ENCODE measurements at places on chromosomes 7 and 10.
A peak's percentile ranks its signal among the peaks of the same experiment; 100 is the strongest.

- peak; percentile 81 for DNase-seq
Measured at GRCh38 chr7:36291387-36292316, 98.0 kb upstream of the ANLN start.

GRCh38 chr7:138752518-138753149, 45.2 kb upstream of the TMEM213 start:
- DNase-seq: peak; percentile 49

GRCh38 chr10:68981074-68981473, 7.5 kb upstream of the KIFBP start:
- no peak for DNase-seq

DNA sequence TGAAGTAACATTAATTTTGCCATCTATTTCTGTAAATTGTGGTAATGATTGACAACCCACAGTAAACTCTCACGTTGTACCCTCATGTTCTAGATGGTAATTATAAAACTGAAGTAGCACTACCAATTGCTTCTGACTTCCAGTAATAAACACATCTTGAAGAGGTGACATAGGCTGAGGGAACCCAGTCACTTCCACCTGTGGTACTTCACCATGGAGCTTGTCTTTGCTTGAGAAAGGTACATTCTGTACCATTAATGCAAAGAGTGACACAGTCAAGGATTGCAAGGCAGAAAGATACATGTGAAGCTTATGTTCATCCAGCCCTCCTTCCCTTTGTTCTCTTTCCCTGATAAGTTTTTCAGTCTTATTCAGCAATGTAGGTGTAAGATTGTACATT, 11.2 kb downstream of the CAPZA2 start:
- no peak for DNase-seq

- DNase-seq: no peak
Measured at GRCh38 chr7:24392774-24393173, 108.8 kb downstream of the NPY start.

GRCh38 chr10:78222096-78222790, 188.6 kb downstream of the RPS24 start:
- no peak for DNase-seq

DNA sequence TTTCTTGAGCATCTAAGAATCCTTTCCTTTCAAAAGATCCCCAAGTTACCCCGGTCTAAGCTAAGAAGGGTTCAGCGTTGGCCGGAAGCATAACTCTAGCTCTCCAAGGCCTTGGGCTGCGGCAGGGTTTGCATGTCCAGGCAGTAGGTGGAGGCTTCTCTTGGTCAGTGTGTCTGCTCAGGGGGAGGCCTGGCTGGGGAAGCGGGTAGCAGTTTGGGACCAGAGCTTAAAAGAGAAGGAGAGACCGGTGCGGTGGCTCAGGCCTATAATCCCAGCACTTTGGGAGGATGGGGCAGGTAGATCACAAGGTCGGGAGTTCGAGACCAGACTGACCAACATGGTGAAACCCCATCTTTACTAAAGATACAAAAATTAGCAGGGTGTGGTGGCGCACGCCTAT, 226.3 kb downstream of the MGMT start:
- no peak for DNase-seq

DNA sequence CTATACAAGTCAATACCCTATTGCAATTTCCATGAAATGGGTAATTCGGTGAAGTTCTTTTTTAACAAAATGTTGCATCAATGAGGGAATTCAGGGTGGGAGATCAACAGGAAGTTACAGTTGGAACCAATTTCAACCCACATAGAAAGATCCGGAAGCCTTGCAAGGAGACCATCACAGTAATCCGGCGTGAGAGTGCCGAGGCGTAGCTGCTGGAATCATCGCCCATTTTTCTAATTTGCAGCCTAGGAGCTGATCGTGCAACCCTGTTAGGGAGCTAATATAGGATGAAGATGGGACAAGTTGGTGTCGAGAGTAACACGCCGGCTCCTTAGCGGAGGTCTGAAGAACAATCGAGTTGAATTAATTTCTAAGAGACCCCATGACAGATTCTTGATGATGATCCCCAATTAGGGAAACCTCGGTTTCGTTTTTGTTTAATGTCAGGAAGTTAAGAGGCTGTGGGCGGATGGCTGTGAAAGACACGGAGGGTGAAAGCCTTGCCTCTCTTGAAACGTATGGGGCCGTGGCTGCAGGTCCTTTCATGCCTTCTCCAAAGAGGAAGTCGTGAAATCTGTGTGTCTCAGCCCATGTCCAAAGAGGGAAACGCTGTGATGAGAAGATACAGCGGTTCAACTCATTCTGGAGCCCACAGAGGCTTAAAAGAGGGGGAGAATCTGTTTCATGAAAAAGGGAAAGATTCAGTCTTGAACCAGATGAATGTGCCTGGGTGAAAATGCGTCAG, 51.2 kb upstream of the CARD11 start:
- peak; percentile 76 for DNase-seq

- no peak for DNase-seq
Measured at GRCh38 chr10:28403090-28403489, 100.2 kb upstream of the MPP7 start.

- DNase-seq: no peak
Measured at GRCh38 chr7:74226633-74227032, 16.8 kb downstream of the LAT2 start.

- no peak for DNase-seq
Measured at GRCh38 chr7:102080019-102080433, 206.6 kb upstream of the SH2B2 start.

DNA sequence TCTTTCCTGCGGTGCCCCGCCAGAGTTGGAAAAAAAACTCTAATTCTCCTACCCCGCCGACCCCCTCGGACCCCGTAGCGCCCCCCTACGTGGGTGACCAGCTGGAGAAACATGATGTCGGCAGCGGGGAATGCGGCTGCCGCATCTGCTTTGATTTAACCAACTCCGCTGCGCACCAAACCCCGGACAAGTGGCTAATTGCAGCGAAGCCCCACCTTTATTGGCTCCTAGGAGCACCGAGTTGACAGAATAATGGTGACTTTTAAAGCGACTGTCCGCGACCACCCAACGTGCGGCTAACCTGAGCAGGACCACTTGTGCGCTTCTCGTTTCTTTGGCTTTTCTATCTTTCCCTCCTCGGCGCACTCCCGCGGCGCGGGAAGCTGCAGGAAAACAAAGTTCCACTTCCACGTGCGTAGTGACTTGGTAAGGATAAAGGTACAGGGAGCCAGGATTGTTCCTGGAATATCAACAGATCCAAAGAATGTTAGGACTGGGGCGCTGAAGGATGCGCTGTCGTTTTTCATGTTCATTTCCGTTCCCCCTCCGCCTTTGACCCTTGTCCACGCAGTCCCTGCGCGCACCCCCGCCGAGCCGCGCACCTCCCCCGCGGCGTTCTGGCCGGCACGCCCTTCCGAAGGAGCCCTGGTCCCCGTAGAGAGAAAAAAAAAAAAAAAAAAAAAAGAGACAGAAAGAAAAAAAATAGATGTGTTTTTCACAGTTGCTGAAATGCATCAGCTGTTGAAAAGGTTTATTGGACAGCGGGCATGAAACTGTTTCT, 1.4 kb downstream of the WNT16 start:
- DNase-seq: peak; percentile 53

DNA sequence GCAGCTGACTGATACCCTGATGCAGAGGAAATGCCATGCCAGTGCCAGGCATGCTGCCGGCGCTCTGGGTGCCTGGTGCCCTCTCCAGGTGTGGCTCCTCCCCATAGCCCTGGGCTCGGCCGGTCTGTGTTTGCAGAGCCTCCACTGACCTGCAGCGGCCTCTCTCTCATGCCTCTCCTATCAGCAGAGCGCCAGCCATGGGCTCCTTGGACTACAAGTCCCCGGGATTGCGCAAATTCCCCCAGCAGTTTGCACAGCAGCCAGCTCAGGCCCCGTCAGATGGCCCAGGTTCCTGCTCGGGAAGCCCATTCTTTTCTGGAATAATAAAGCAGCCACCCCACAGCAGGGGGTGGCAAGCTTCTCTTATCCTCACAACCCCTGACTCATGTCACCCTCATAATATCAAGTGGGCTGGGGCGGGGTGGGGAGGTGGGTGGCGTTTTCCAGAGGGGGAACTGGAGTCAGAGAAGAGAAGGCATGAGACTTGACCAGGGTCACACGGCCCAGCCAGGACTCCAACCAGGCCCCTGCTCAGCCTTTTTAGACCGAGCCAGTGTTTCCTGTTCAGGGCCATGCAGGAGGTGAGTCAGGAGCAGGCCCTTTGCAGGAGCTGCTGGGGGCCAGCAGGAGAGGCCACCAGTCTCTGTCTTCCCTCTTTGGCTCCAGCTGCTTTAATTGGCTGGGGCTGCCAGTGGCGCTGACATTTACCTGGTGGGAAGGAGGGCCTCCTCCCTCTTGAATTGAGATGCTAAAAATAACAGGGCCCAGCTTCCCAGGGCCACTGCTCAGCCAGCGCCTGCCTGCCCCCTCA, 58.6 kb downstream of the ZMIZ1 start:
- no peak for DNase-seq
